ENCODE measurements at places on chromosomes 1 and 21.

DNA sequence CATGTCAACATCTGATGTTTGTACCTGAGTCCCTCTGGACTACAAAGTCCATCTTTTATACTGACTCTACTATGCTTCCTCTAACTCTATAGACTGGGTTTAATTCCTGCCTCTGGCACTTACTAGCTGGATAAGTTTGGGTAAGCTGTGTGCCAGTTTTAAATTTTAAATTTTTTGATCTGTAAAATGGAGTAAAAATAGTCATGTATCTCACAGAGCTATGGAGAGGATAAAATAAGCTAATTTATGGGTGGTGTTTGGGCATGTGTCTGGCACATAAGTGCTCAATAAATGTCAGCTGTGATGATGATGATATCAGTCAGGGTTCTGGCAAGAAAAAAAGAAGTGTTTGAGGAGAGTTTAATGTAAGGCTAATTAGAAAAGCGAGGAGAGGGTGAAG is 139.2 kb upstream of the C1orf21 start:
- DNase-seq: no peak

GRCh38 chr21:37797403-37797802 is 118.9 kb downstream of the KCNJ6 start:
- no peak for DNase-seq

- DNase-seq: no peak
Measured at GRCh38 chr1:34808051-34808810, 15.4 kb downstream of the GJA4 start.

- no peak for DNase-seq
Measured at GRCh38 chr1:209879539-209879938, 51.8 kb downstream of the UTP25 start.

- no peak for DNase-seq
Measured at GRCh38 chr1:19635646-19636045, 8.5 kb upstream of the NBL1 start.

- no peak for DNase-seq
Measured at GRCh38 chr1:23103001-23103889, 65.4 kb downstream of the LUZP1 start.

- DNase-seq: no peak
Measured at GRCh38 chr21:41283211-41283818, 33.3 kb upstream of the FAM3B start.

DNA sequence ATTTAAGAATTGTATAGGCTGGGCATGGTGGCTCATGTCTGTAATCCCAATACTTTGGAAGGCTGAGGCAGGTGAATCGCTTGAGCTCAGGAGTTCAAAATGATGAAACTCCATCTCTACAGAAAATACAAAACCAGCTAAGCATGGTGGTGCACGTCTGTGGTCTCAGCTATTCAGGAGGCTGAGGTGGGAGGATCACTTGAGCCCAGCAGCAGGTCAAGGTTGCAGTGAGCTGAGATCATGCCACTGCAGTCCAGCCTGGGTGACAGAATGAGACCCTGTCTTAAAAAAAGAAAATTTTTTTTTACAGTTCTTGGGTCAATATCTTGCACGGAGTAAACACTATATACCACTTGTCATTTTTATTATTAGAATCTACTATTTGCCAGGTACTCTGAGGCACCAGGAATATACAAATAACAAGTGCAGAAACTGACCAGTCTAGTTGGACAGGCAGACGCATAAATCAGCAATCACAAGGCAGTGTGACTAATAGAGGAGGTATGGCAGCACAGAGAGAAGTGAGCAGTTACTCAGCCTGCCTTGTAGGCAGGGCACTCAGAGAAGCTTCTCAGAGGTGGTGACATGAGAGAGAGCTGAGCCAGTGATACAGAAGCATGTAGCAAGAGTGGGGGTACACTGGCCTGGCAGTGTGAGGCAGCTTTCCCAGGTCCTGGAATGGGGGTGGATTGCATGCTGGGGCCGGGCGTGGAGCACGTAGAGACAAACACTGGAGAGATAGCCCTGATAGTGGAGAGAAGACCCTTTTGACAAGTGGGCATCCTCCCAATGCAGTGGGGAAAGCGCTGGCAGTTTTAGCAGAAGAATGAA is 8.0 kb downstream of the PHLDA3 start:
- DNase-seq: no peak

Data from stimulated activated CD8-positive, alpha-beta memory T cell treated with anti-CD3 and anti-CD28 coated beads, Interleukin-15, amount 100 ng/mL, for 24 hours (primary cell).